ENCODE measurements at places on chromosomes 3 and 15. TPM values are rescaled to one million over a fixed set of nuclear protein-coding genes. Genes with fewer than 3 reads are reported as not detected.

FBXO40 gene
- under 0.01 TPM for total RNA-seq

CTXND1 gene
- not detected for total RNA-seq

DNA sequence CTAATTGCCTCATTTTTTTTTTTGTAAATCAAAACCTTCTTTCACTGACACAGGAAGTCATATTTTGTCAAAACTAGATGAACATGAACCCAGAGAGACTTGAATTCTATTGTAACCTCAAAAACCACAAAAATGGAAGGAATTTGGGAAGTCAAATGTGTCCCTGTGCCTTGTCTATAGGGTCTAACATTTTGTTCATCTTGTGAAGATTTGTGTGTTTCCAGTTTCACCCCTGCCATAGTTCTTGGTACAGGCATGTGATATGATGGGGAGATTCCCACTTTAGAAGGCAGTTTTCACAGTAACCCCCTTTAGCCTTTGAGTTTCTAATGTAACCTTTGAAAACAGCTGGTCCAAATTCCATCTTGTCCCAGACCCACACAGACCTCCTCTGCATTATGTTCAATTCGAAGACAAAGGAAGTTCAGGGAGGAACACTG is 318.5 kb upstream of the ADAMTS9 start:
- peak; percentile 88 for DNase-seq

DNA sequence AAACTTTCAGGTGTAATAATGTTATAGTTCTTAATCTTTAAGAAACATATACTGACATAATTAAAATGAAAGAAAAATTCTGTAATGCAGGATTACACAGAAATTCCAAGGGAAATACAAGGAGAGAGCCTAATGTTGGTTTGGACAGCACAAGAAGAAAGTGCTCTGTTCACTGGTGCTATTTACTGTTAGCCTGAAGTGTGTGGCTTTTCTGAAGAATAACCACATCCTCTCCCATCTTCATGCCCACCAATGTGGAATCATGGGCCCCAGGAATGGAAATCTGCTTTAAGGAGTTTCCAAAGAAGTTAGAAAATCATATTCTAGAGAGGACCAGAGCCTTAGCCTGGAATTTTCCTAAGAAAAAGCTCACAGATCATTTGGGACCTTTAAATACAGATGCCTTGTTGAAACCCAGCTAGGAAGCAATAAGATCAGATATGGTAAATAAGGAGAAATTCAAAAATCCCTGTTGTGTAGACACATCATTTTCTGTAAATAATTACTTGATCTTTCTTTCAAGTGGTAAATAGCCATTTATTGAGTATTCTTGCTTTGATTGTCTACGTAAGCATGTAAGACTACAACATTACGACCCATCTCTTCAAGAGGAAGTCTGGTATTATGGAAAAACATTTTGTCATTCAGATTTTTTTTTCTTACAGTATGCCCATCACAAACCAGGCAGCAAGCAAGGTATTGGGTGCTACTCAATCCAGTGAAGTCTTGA is 10.3 kb upstream of the USP50 start:
- no peak for DNase-seq

DNA sequence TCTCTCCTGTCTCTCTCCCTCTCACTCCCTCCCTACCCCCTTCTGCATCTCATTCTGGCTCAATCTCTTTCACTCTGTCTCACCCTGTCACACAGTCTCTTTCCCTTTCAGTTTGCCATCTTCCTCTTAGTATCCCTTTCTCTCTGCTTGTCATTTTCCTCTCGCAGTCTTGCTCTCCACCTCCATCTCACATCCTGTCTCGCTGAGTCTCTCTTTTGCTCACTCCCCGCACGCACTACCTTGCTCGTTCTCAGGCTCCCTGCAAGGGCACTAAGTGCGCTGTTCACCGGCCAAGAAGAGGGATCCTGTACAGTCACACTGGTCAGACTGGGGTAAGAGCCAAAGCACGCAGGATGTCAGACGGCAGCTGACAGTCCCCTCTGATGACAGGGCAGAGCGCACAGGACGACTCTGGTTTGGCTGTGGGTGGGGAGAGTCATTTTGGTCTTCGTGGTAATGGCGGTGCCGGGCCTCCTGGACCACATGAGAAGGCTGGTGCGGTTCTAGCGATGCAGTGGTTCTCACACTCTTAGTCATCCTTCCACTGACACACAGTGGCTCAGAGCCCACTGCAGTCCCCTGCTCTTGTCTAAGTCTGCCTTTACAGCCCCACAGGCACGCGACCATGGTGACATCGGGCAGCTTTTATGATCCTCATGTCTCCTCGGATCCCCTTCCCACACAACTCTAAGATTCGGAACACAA is 356.8 kb downstream of the FOXP1 start:
- peak; percentile 87 for DNase-seq

GRCh38 chr3:2166552-2166951 is 67.9 kb downstream of the CNTN4 start:
- DNase-seq: no peak

- DNase-seq: no peak
Observed at GRCh38 chr3:74045000-74045399, 420.3 kb upstream of the PDZRN3 start.

- DNase-seq: no peak
Observed at GRCh38 chr15:62803856-62804400, 238.6 kb upstream of the TPM1 start.

DNA sequence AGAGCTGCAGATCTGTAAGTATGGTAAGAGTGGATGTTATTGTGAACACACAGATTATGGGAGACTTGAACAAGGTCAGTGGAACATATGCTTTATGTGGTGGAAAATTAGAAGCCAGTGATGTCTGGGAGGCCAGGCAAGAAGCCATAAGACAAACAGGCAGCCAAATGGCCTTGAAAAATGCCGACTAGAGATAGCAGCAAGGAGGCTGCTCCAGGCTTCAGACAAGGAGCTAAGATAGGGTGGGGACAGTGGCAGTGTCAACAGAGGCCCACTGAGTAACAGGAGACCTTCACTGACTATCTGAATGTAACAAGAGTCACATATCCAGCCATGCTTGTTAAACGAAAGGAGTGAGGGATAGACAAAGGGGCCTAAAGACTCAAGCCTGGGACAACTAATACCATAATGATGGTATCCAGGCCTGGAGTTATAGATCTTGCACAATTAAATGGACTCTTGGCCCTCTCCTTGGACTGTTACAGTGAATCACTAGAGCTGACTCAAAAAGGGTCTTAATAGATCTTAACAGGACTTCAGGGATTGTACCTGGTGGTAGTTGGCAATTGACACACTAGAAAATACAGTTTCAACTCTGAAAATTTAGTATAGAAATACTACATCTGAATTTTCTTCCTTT is 50.6 kb downstream of the CFAP20DC start:
- DNase-seq: no peak

DNA sequence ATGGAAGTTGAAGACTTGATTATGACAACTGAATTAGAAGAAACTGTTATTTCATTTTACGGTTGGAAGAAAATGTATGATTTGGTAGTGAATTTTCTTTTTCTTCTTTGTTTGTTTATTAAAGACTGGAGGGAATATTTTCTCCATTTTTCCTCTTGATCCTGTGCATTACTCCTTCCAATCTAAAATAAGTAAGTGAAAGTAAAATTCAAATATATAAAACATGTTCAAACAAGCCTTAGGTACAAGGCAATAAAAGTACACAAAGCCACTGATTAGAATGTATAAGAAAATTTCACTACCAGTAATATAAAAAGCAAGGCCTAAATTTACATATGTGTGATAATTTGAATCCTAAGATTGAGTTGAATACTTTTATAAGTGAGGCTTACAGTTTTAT is 181.2 kb upstream of the MME start:
- DNase-seq: no peak

DNA sequence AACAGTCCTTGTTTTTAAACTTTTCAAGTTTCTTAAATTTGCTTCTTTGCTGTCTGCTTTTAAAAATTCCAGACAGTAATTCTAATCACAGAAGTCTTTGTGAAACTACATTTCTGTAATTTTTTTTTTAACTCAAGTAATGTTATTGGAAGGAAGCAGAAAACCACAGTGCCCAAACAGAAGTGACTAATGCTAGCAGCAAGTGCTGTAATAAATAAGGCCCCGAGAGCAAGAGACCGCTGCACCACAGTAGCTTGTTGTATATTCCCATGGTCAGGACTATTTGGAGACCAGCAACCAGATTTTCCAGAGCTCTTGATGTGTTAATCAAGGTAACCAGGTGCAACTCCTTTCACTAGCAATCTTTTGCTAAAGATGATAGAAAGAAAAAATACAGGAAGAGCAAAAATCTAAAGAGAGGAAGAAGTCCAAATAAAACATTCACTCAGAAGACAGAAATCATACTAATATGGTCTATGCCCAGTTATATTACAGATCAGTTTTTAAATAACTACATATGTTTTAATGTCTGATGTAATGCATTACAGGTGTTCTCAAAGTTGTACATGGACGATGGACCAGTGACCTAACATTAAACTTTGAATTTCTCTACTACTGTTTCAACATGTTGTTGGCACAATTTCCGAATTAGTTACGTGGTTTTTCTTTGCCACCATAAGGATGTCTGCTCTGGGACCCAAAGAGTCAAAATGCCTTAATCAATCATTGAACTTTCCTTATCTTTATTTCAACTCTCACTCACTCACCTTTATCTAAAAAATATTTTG is 36.4 kb downstream of the WWTR1 start:
- peak; percentile 94 for DNase-seq

DNA sequence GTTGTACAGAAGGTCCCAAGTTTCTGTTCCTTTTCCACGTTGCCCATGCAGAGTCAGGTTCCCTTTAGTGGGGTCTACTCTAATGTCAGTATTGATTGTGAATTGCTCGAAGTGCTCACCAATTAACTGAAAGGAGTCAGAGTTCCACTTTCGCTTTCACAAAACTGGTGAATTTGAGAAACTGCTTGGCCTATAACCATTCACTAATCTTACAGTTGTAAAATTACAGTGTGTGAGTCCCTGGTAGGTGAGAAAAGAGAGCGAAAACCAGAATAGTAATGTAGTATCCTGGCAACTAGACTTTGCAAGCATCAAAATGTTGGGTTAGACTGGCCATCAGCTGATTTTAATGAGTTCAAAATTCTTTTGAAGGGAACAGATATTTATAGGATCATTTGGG is 237.5 kb upstream of the CHRM5 start:
- DNase-seq: no peak

All from RPMI7951 (cell line).